ENCODE measurements at places on chromosomes 16 and 17. TPM values are rescaled to one million over a fixed set of nuclear protein-coding genes. Genes with fewer than 3 reads are reported as not detected.

The ETV4 gene
- 1.5 TPM for total RNA-seq

The ARSG gene
- 2.2 TPM for total RNA-seq

The KRT37 gene
- total RNA-seq, result not detected

The C17orf50 gene
- not detected for total RNA-seq

The KRT27 gene
- total RNA-seq, result not detected

The CA5A gene
- total RNA-seq, result not detected

The KRTAP9-8 gene
- not detected for total RNA-seq

The MT1F gene
- 0.17 TPM for total RNA-seq

The CDRT15L2 gene
- not detected for total RNA-seq

The CCDC200 gene
- total RNA-seq, result not detected

The EME1 gene
- 10.9 TPM for total RNA-seq

The TRPV3 gene
- 1.0 TPM for total RNA-seq

The OR1F1 gene
- total RNA-seq, result not detected

The SETD1A gene
- 7.1 TPM for total RNA-seq

The PPL gene
- 51.5 TPM for total RNA-seq
